NCI-H446 treated with DMSO at 0.1 percent for 48 hours (cell line): ENCODE measurements at places on chromosomes 13 and 19.

- no peak for DNase-seq
Observed at GRCh38 chr13:62747152-62747551, 1331.5 kb upstream of the PCDH20 start.

GRCh38 chr13:34611671-34612070 is 330.4 kb upstream of the NBEA start:
- no peak for DNase-seq

GRCh38 chr13:32117701-32118100 is 86.1 kb downstream of the FRY start:
- no peak for DNase-seq

DNA sequence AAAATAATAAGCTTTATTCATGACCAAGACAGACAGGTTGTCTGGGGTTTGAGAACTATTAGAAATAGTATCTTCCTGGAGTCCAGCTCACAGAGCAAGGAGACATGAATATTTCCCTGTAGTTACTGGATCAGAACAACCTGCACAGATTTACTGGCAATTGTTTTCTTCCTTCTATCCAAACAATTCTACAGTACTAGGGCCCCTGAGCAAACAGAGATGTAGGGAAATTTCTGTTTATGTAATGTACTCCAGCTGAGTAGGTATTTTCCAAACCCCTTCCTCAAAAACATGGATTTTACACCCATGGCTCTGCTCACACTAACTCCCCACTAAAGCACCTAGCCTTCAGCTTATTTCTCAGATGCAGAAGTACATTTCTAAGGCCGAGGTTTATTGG is 557.6 kb downstream of the GPC6 start:
- no peak for DNase-seq

- DNase-seq, result no peak
Observed at GRCh38 chr13:45623516-45624090, 8.1 kb upstream of the ERICH6B start.

GRCh38 chr19:12788042-12788681 is 3.1 kb upstream of the JUNB start:
- peak; percentile 9 for DNase-seq

DNA sequence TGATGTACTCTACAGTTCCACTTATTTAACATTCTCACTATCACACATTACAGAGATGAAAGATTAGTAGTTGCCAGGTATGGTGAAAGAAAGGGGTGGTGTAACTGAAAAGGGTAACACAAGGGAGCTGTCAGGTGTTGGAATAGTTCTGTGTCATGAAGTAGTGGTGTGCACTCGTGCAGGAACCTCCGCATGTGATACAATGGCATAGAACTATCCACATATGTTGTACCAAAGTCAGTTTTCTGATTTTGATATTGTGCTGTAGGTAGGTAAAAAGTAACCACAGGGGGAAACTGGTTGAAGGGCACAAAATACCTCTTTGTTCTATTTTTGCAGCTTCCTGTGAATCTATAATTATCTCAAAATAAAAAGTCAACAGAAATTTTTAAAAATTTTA is 24.4 kb upstream of the RPL21 start:
- DNase-seq, result no peak
